ENCODE measurements at places on chromosomes 1 and 21.

DNA sequence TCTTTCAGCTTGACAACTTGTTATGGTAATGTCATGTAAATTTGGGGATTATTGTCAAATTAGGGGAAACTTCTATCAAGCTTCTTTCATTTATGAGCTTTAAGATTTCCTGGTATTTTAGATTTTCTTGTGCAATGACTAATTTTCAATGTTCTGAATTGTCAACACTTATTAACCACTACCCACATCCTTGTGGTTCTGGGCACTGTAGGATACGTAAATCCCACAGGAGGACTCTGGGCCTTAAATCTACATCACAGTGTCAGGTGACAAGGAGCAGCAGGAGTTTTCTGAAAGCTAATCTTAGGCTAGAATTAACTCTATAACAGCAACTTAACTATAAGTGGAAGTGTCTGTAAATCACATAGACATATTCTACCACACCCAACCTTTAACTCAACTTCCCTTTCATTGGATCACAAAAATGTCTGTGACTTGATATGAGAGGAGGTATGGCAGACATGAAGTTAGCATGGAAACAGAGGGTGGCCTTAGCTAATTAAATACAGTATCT is 397.7 kb downstream of the HLX start:
- no peak for DNase-seq

DNA sequence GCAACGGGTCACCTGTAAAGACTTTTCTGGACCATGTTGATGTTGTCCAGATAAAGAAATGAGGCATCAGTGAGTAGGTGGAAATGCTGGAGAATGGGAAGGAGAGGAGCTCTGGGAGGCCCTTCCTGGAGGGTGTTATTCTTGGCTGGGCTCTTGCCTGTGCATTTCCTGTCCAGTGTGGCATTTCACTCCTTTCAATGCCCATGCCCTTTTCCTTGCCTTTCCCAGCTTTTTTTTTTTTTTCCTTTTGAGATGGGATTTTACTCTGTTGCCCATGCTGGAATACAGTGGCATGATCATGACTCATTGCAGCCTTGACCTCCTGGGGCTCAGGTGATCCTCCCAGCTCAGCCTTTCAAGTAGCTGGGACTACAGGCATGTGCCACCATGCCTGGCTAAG is 11.8 kb downstream of the NOS1AP start:
- DNase-seq, result no peak

- no peak for DNase-seq
These were observed 114.3 kb upstream of the GRIK3 start for GRCh38 chr1:37148663-37149062.

GRCh38 chr1:169200319-169200718 is 93.8 kb downstream of the ATP1B1 start:
- DNase-seq, result no peak

- peak; percentile 37 for DNase-seq
These were observed 17.0 kb downstream of the DHRS3 start for GRCh38 chr1:12600880-12601633.

DNA sequence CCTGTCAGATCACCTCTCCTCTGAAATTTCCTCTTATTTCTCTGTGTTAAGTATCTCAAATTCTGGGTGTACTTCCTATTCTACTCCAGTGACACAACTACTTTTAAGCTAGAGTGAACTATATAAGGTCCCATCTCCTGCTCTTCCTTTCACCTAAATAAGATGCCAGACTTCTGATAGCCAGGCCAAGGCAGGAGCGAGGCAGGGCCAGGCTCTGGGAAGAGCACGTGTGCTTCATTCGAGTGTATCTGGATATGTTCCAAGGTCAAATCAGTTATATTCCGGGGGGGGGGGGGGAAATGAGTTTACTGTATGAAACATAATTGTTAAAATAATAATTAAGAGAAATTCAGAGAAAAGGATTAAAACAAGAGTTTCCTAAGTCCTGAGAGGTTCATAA is 60.1 kb downstream of the LRRC71 start:
- no peak for DNase-seq

DNA sequence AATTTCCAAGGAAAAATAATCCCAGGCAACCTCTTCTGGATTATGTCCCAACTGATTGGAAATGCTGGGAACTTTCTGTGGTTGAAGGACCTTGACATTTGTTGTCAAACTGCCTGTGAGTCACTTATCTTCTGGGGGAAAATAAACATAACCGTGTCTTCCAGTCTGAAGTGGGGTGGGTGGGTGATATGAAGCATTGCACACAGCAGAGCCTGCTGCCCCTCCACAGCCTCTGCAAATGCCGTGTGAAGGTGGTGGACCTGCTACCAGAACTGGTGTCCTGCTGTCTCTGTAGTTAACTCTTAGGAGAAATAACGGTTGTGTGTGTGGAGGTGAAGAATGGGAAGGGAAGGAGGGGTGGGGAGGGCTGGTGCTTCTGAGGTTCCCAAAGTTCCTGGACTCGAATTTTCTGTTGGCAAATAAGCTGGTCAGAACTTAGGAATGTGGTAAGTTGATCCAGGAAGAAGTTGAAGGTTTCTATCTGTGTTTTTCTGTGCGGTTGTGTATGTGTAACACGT is 23.2 kb downstream of the GALNT2 start:
- DNase-seq, result no peak

DNA sequence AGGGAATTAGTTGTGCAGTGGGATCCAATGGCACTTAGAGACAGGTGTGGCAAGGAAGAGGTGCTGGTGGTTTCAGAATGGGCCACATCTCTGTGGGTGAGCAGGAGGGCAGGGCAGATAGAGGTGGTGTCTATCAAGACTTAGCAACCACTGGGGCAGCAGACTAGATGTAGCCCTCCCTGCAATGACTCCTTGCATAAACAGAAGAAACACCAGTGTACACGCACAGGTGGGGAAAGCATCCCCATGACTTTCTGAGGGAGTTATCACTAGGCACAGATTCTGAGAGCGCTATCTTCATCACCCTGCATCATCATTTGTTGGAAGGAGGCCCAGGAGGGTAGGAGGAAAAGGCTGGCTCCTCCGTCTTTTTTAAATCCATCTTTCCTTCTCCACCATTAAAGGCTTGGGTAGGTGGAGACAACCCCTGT is 58.4 kb downstream of the PLXNA2 start:
- no peak for DNase-seq

All from stimulated activated CD4-positive, alpha-beta T cell treated with anti-CD3 and anti-CD28 coated beads, Interleukin-1b, Interleukin-23, amount 100 ng/mL, for 48 hours (primary cell).